Right lung (tissue), 10 donors: ENCODE measurements at places on chromosomes 1 and 21. TPM values are rescaled to one million over a fixed set of nuclear protein-coding genes. Genes with fewer than 3 reads are reported as not detected.

DNA sequence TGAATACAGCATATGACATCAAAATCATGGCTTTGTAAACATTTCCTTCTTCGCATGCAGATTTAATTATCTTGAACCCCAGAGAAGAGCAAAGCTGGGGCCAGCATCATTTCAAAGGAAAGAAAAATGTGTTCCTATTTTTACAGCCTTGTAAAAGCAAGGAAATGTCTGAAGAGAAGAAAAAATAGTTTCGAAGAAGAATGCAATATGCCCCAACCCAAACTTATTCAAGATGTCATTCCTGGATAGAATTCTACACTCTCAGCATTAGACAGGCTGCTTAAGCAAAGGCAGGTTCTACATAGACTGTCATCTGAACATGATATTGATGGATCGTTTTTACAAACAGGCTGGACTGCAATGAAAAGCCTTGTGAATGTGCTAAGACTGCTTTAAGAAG lies 900.8 kb downstream of the TTLL7 start:
- DNase-seq, result no peak

DNA sequence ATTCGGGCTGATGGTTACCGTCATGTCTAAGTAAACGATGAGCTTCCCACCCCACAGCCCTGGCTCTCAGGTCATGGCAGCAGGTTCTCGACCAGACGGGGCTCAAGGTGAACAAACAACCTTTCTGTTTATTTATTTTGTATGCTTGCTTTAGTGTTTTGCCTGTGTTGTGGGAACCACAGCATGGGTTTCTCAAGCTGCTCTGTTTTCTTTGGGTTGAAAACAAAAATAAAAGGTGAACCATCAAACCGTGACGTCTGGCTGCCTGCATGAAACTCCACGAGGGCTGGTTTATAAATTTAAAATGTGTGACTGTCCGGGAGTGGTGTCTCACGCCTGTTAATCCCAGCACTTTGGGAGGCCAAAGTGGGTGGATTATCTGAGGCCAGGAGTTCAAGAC lies 28.0 kb downstream of the TMEM51 start:
- no peak for DNase-seq

DNA sequence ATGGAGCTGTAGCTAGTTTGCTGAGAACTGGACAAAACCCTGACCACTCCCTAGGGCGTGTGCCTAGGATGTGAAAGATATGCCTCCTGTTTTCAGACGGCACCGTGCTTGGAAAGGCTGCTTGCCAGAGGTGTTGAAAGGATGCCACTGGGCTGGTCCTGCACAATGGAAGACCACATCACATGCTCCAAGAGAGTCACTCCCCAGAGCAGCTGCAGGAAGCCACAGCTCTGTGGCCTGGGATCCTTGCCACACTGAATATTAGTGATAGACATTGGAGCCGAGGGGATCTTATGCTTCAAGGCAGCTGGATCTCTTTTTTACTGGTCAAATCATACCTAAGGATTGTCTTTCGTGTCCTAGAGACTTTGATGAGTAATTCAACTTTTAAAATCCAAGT lies 6.6 kb upstream of the APP start:
- no peak for DNase-seq

Gene KIAA1614
- polyA plus RNA-seq, result 9.5 TPM

Gene BCAR3
- polyA plus RNA-seq, result 15.6 TPM

- DNase-seq, result no peak
These were observed 89.8 kb downstream of the AJAP1 start for GRCh38 chr1:4743978-4744750.

GRCh38 chr1:27856561-27857343 lies 15.6 kb upstream of the THEMIS2 start:
- no peak for DNase-seq

Gene MCOLN3
- polyA plus RNA-seq, result 1.7 TPM

DNA sequence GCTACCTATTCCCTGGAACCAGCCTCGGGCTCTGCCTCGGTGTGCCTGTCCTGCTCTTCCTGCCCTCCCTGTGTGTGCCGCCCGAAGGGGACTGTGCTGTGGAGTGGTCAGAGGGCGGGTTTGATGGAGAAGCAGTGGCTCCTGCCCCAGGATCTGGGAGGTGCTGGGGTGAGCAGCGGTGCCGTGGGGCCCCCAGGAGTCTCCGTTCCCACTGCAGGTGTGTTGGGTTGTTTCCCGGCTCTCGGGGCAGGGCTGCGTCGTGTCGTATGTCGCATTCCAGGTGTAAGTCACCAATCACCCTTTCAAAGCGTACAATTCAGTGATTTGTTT lies 32.6 kb upstream of the TTC34 start:
- no peak for DNase-seq

- DNase-seq, result no peak
These were observed 188.3 kb downstream of the CLEC20A start for GRCh38 chr1:178308438-178308837.

DNA sequence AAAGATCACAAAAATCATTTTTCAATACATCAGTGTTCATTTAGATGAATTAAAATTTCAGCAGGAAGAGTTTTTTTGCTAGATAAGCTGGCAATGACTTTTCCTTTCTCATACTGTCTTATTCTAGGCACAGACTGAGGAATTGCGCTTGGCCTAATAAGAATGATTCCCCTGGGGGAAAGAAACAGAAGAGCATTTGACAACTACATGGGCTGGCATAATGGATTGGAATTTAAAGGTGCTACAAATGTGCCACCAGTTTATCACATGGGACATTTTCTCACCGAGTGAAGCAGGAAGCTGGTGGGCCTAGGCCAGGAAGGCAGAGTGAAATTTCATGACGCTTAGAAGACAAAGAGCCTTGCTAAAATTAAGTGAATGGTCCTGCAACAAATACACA lies 39.3 kb downstream of the CDKN2C start:
- DNase-seq, result no peak

DNA sequence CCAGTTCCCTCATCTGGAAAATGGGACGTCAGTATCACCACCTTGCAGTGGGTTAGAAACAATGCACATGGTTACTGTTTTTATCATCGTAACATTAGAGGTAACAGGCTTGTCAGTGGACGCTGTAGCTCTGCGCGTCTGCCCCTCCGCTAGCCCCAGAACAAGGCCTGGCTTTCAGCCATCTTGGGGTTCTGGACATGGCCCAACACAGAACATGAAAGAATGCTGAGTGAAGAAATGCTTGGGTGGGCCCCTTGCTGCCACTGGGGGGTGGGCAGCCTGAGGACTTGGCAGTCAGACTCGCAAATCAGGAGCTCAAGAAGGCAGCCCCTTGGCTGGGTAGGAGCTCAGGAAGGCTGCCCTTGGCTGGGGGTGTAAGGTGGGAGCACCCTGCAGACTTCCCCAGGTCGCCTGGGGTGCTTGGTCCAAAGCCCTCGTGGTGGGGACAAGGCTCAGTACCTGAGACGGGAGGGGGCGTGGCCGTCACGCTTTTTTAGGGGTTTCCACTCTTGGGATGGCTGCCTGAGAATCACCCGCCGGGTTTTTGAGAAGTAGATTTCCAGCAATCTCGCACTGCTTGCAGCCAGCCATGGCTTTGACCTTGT lies 51.7 kb downstream of the SLC37A1 start:
- no peak for DNase-seq

Gene DEPDC1
- 30.8 TPM for polyA plus RNA-seq

Gene OR2T33
- not detected for polyA plus RNA-seq

Gene LRRC38
- not detected for polyA plus RNA-seq

Gene ANKRD65
- 37.3 TPM for polyA plus RNA-seq

DNA sequence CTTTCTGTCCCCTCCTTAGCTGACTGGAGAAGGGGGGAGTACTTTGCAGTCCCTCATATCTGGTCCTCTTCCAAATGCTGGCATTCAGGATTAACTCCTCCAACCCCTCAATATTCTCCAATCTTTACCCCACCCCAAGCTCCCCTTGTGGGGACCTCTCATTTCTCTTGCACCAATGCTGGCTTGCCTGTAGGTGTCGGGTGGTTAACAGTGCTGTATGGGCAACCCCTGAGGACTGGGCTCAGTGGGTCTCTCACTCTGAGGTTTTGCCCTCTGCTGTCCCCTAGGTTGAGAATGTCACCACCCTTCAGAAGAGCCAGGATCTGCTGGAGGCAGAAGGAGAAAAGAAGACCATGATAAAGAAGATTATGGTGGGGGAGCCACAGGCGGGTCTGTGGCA lies 27.0 kb downstream of the MROH7 start:
- DNase-seq, result no peak

GRCh38 chr21:41566500-41567014 lies 58.6 kb upstream of the TMPRSS2 start:
- no peak for DNase-seq

Gene SPRR1B
- polyA plus RNA-seq, result not detected

DNA sequence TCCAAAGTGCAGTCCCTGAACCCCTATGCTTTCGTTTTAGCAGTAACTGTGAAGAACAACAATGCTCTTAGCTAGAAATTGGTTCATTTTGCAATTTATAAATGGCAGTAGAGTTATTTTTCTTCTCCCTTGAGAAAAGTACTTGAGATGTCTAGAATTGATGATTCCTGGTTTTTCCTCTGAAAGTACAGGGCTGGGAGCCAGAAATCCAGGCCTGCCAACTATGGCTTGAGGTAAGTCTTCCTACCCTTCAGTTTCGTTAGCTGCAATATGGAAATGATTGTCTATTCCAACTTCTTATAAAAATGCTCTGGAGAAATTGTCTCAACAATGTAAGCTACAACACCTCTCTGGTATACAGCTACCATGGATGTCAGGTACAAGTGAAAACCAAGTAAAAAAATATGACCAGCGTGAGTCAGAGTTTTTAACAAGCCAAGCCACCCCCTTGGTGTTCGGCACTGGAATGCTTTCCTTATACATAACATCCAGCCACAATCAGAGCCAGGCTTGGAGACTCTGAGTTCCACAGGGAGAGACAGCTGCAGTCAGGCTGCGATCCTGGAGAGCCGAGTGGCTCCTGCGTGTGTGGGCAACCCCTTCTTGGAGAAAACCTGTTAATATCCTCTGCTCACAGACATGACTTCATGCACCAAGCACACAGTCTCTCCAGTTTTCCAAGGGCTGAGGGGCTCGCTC lies 22.0 kb downstream of the TSPAN2 start:
- no peak for DNase-seq

Gene HES2
- polyA plus RNA-seq, result 0.22 TPM

Gene HSD3B1
- polyA plus RNA-seq, result 0.57 TPM

GRCh38 chr1:65880611-65881010 lies 87.9 kb downstream of the PDE4B start:
- no peak for DNase-seq

Gene ITLN2
- not detected for polyA plus RNA-seq
